Daoy (cell line): ENCODE measurements at places on chromosomes 1 and 21.

DNA sequence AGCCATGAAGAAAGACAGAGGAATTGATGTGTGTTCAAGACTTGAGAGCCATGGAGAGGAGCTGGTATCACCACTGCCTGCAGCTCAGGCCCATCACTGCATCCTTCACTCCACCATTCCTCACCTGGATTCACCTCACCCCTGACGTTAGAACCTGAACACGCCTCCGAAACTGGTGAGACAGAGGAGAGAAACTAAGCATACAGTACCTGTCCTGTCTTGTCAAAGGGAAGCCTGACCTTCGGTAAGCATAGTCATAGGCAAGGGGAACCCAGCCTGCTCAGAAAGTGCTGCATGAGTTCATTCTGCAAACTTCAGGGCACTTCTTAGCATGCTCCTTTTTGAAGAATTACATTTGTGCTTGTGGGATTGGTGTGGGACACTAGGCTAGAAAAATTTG is 425.8 kb downstream of the DSCAM start:
- DNase-seq, result no peak

GRCh38 chr1:156082309-156083091 is at the start of gene MEX3A:
Gene MEX3A, minus strand, starts transcription at chr1:156082465. Its CDS starts 467 bp downstream, at chr1:156081998.
- peak; percentile 81 for DNase-seq

GRCh38 chr1:224670506-224670905 is 54.4 kb downstream of the CNIH3 start:
- peak; percentile 45 for DNase-seq

GRCh38 chr1:23667411-23667810 is 24.2 kb upstream of the RPL11 start:
- DNase-seq, result no peak

DNA sequence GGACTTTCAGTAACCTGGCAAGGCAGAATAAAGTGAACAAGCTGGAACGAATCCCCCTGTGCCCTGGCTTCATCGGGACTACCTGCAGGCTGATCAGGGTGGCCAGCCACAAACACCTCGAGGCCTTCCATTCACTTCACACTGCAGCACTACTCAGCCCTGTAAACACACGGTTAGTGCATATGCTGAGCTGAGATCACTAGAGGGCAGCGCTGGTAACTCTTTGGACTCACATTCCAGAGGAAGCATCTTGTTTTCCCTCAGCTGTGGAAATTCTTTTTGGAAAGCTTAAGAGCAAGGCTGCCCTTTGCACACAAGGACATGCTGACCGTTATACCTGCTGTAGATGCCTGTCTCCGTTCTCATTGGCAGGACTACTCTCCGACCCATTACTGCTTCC is 32.1 kb downstream of the PCSK9 start:
- no peak for DNase-seq

DNA sequence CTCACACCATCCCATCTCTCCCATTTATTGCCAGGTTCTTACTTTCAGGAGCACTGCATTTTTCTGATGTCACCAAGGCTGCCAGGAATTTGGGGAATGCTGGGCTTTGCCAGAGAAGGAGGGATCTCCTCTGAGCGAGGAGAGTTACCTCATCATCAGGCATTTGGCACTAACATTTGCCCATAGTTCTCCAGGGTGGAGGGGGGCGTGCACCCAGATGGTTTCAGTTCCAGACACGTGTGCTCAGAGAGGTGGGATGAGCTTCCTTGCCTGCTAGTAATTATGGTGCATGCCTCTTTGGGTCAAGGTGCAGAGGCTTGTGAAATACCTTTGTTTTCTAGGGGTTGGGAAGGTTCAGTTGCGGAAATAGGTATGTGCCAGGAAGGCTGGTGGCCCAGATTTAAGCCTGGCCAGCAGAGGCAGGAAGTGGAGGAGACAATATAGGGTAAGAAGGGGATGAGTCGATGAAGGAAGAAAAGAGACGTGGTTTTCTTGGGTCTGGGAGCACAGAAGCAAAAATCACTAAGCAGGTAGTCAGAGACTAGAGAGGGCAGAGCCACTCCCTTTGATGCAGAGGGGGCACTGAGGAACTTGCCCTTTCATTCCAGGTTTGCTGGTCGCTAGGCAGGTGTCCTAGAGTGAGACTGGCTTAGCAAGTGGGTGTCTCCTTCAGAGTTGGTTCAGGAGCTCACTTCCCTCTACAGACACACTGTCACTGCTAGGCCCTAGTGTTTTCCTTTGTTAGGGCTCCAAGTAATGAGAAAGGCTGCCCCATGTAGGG is 7.2 kb downstream of the TUFT1 start:
- peak; percentile 95 for DNase-seq

GRCh38 chr1:92599184-92599583 is 112.5 kb upstream of the GFI1 start:
- no peak for DNase-seq

- no peak for DNase-seq
These were observed 86.7 kb downstream of the PTPN14 start for GRCh38 chr1:214464445-214465287.

DNA sequence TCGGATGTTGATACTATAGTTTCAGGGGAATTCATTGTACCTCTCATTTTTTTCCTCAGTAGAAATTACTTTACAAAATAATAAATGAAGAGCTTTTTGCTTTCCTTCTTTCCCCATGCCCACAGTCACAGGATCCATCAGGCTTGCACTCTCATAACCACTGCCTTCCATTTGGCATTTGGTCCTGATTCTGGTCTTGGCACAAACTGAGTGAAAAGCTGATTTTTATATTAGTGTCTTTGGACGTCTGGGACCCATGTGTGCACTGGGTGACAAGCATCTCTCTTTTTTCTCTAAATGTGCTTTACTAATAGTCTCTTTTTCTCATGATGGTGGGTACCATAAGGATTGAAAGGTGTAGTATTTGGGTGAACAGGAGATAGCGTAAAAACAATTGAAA is 2.8 kb downstream of the ELAVL4 start:
- no peak for DNase-seq

- DNase-seq, result no peak
These were observed 418.2 kb upstream of the ADGRL2 start for GRCh38 chr1:81382561-81382960.

DNA sequence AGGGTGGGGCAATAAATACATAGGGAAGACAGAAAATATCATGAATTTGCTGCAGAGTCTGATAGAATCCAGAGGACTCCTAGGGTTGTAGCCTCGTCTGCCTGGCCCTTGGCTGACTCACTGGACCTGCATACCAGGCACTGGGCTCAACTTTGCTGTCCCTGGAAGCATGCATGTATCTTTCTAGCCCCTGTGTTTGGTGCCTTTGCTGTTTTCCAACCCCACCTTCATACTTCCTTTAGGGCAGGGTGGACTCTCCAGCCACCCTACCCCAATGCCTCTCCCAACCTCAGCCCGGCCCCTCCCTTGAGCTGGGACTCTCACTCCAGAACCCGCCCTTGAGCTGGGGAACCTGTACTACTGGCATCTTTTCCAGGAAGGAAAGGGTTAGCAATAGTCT is 1.2 kb downstream of the RAB25 start:
- no peak for DNase-seq

DNA sequence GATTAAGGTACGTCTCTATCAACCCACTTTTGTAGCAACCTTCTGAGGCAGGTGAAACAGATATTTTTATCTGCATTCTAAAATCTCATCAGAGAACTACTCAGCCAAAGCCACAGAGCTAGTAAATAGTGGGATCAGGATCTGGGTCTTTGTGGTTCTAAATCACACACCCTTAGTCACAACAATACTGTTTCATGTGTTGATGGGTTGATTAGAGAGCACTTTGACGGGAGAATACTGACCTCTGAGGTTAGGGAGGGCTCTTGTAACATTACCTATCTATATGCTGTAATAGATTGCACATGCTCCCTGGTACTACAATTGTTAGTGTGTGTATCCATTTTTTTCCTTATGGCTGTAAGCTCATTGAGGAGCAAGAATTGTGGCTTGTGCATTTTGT is 45.5 kb upstream of the CCDC190 start:
- DNase-seq, result peak; percentile 71

- DNase-seq, result no peak
These were observed 14.0 kb upstream of the CTPS1 start for GRCh38 chr1:40965531-40965930.

DNA sequence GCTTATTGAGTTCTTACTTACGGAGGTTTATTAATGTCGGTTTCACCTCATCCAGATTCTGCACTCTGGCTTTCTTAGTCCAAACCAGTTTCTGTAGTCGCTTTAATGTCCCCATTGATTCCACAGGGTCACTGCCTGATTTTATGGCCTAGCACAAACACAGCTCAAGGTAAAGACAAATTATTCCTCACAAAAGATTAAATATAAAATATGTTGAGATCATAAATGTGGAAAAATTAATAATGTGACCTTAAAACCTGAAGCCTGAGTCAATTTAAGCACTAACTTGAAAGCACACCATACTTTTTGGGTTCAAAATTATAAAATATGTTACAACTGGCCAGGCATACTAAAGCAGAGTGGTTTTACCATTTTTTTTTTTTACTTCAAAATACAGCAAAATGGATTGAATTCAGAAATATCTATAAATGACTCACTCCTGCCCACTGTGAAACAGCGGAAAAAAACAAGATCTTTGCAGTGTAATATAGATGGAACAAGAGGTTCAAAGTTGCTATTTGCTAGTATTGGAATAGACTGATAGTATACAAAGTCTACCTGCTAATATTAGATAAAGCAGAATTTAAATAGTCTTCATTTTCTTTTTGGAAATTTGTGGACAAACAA is 37.6 kb upstream of the SAMSN1 start:
- no peak for DNase-seq

GRCh38 chr1:22709891-22710700 is 543 bp upstream of the EPHB2 start:
- peak; percentile 73 for DNase-seq

GRCh38 chr1:2601721-2602303 is 15.2 kb downstream of the PRXL2B start:
- no peak for DNase-seq

GRCh38 chr1:48294656-48295055 is 72.1 kb downstream of the SLC5A9 start:
- DNase-seq, result no peak

DNA sequence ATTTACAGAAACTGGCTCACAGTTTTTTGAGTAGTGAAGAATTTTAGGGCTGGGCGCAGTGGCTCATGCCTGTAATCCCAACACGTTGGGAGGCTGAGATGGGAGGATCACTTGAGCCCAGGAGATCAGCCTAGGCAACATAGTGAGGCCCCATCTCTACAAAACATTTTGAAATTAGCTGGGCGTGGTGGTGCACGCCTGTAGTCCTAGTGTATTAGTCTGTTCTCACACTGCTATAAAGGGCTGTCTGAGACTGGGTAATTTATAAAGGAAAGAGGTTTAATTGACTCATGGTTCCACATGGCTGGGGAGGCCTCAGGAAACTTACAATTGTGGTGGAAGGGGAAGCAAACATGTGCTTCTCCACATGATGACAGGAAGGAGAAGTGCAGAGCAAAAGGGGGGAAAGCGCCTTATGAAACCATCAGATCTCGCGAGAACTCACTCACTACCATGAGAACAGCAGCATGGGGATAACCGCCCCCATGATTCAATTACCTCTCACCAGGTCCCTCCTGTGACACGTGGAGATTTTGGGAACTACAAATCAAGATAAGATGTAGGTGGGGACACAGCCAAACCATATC is 24.4 kb upstream of the DYRK1A start:
- DNase-seq, result peak; percentile 11

- no peak for DNase-seq
These were observed 47.7 kb downstream of the POU2F1 start for GRCh38 chr1:167268347-167268787.

GRCh38 chr1:77687519-77687906 is 5.1 kb upstream of the ZZZ3 start:
- DNase-seq, result peak; percentile 13

DNA sequence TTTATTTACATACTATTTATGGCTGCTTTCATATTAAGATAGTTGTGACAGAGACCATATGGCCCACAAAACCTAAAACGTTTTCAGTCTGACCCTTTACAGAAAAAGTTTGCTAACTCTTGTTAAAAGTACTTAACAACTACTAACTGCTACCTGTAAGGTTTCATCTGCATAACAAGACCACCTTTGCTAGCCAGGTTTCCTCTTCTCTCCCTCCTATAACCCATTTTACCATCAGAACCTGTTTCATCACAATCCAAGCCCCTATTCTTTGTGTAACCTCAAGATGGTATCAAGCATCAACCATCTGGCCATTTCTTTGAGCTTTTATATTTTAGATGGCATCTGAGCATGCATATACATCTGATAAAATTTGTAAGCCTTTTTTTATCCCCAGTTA is 305.4 kb downstream of the HHIPL2 start:
- DNase-seq, result no peak

- no peak for DNase-seq
These were observed 3.5 kb downstream of the SLC2A7 start for GRCh38 chr1:9022773-9023172.
